Dermis blood vessel endothelial cell (primary cell): ENCODE measurements at places on chromosomes 2 and 18. TPM values are rescaled to one million over a fixed set of nuclear protein-coding genes. Genes with fewer than 3 reads are reported as not detected.

The ELAC1 gene
- total RNA-seq: 5.3 and 7.5 TPM in 2 replicates

The SMARCAL1 gene
- 18.5 and 21.5 TPM in 2 replicates for total RNA-seq

The ADRA2B gene
- total RNA-seq: 0.05 and 0.17 TPM in 2 replicates

The THUMPD2 gene
- total RNA-seq: 6.5 and 7.0 TPM in 2 replicates

The SPATA3 gene
- not detected in 2 replicates for total RNA-seq

The MC5R gene
- total RNA-seq: not detected in 2 replicates

The CDK15 gene
- not detected in 2 replicates for total RNA-seq

The PROC gene
- 0.17 TPM in 1 of 2 replicates, not detected in the other for total RNA-seq

The IRS1 gene
- total RNA-seq: 0.17 and 0.23 TPM in 2 replicates
